ENCODE measurements at places on chromosomes 3 and 15.

DNA sequence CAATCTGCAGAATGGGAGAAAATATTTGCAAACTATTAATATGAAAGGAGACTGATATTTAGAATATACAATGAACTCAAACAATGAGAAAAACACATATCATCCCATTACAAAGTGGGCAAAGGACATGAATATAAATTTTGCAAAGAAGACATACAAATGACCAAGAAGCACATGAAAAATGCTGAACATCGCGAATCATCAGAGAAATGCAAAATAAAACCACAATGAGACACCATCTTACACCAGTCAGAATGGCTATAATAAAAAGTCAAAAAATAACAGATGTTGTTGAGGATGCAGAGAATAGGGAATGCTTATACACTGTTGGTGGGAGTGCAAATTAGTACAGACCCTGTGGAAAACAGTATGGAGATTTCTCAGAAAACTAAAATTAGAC, 83.6 kb downstream of the RAP2B start:
- DNase-seq: no peak

DNA sequence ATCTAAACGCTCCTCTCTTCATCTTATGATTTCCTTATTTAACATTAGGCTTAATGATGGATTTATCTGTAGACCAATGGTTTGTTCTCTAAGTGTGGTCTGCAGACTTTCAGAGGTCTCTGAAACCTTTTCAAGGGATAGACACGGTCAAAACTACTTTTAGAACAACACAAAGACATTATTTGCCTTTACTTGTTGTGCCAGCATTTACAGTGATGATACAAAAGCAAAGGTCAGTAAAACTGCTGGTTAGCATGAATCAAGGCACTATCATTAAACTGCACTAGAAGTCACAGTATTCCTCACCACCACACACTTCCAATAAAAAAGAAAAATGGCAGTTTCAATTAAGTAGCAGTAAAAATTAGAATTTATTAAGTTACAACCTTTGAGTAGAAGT, 24.4 kb upstream of the IGDCC4 start:
- no peak for DNase-seq

- DNase-seq: no peak
Measured at GRCh38 chr3:177823701-177824189, 626.5 kb upstream of the TBL1XR1 start.

- no peak for DNase-seq
Measured at GRCh38 chr15:31434588-31435260, 108.1 kb downstream of the KLF13 start.

GRCh38 chr3:122538956-122539490, 24.3 kb upstream of the KPNA1 start:
- DNase-seq: no peak

- DNase-seq: no peak
Measured at GRCh38 chr3:126051741-126052140, 32.2 kb downstream of the SLC41A3 start.

DNA sequence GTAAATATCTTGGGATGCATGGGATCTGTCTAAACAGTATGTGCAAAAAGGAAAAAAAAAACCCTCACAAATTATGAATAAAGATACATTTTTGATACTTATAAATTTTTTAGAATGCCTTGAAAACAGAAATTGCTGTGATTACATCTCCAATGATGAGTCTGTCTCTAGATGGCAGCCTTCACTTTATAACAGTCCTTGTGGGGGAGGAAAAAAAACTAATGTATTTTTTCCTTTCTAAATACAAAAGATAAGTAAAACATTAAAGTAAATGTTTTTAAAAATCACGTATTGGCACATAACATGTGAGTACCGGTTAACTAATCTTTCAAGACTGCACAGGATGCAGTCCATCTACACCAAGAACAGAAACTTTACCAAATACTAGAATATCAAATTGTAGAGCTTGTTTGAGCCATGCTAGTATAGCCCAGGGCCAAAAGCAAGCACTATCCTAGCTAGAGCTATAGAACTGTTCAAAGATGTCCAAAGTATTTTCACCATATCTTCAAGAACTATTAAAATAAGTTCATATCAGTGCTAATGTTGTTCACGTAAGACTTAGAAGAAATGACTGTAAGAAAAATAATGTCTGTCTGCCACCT, 206.4 kb downstream of the STAG1 start:
- no peak for DNase-seq

DNA sequence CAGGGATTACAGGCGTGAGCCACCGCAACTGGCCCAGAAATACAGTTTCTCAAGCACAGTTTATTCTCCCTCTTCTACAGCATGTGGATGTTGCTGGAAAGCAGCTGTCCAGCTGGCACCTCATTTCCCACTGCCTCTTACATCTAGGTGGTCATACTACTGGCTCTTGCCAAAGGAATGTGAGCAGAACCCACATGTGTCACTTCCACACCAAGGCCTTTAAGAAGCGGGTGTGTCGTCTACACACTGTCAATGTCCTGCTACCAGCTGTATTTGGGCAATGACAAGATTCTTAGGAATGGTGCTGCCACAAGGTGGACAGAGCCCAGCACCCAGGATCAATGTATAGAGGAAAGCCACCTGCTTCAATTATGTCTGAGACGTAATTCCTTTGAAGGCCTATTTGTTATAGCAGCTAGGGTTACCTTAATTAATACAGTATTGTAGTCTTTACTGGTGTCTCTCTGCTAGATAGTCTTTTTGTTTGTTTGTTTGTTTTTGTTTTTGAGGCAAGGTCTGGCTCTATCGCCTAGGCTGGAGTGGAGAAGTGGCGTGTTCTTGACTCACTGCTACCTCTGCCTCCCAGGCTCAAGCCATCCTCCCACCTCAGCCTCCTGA, 15.1 kb upstream of the RAB7A start:
- DNase-seq: no peak

GRCh38 chr3:59440285-59441028, 390.6 kb upstream of the CFAP20DC start:
- DNase-seq: no peak

GRCh38 chr15:47570451-47570850, 146.9 kb upstream of the SEMA6D start:
- DNase-seq: no peak

DNA sequence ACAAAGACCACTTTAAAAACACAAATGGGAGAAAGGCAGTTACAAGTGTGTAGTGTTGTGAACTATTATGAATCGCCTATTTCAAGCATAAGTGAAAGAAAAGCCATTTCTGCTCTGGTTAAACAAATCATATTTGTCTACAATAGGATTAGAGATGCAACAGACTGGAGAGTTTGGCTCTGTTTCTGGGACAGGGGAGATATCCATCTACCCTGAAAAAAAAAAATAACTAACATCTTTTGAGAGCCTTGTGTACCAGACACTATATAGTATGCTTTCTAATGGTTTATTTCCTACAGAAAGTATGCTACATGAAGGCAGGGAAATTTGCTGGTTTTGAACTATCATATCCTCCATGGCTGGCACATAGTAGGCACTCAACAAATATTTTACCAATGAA, 106.7 kb upstream of the FHIT start:
- no peak for DNase-seq

DNA sequence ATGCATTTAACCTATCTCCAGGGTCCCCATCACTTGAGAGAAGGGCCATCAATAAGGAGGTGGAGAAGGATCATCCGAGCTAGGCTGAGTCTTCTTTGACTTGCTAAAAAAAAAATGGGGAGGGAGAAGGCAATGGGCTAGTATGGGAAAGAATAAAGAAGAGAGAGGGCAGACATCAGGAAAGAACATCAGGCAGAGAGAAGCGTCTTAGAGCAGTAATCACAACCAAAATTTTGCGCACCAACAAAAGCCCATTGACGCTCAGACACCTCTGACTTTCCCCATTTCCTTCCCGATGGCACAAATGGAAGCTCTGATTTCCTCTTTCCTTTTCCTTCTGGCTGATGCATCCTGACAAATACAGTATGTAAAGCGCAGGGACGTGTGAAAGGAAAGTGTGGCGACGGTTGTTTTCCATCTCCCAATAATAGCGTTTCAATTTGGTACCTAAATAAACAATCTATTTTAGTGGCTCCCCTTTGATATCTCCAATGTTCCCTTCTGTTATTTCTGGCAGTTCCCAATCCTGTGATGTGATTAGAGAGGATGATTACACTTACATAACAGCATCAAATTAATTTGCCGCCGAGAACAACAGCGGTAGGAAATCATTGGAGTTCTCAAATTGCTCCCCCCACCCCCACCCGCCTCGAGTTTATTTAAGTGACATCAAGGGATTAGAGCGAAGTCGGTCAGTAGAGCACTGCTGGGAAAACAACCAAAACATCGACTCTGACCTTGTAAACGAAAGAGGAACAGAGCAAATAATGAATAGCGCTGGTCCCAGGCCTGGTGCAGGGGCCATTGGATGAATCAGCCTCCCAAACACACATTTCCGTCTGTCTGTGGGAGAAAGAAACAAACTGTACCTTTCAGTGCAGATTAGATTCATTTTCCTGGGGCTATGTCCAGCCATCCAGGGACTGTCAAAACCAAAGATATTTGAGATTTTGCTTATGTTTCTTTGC, 273.3 kb upstream of the ICE2 start:
- no peak for DNase-seq

- no peak for DNase-seq
Measured at GRCh38 chr3:133828576-133829309, 23.1 kb downstream of the SRPRB start.

GRCh38 chr3:14411988-14412387, 9.6 kb downstream of the SLC6A6 start:
- DNase-seq: no peak

DNA sequence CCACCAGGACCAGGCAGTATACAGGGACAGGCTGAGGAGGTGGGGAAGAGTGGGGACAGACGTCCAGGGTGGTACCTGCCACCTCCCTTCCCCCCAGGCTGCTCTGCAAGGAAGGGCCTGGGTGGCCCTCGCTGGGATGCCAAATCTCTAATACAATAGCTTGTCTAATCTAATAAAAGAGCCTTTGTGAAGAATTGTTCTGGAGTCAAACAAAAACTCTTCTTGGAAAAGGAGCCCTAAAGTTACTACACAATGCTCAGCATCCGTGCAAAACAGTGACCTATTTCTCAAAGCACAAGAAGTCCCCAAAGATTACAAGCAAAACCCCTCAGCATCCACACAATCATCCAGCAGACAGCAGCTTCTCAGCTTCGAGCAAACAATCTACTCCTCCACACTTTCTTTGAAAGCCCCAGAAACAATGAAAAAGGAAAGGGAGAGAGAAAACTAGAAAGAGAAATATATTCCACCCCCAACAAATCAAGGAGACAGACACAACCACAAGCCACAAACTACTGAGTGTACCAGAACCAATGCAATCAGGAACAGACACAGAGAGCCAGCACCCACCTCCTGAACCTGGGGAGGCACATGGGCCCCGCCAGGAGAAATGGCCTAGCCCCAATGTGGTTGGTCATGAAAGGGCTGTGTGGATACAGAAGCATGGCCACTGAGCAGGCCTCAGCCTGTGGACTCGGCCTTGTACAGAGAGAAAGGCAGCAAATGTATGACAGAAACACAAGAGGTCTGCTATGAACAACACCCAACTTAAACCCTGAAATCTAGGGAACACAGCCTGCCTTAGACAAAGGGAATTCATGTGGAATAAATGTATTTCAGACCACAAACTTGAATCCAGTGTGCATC, 177.1 kb upstream of the CHRNA7 start:
- no peak for DNase-seq

GRCh38 chr3:53254509-53255422, 1.1 kb downstream of the TKT start:
- peak; percentile 58 for DNase-seq

GRCh38 chr3:33278163-33278562, 921 bp downstream of the FBXL2 start:
- DNase-seq: no peak

- no peak for DNase-seq
Measured at GRCh38 chr3:18071833-18072232, 329.4 kb upstream of the TBC1D5 start.

DNA sequence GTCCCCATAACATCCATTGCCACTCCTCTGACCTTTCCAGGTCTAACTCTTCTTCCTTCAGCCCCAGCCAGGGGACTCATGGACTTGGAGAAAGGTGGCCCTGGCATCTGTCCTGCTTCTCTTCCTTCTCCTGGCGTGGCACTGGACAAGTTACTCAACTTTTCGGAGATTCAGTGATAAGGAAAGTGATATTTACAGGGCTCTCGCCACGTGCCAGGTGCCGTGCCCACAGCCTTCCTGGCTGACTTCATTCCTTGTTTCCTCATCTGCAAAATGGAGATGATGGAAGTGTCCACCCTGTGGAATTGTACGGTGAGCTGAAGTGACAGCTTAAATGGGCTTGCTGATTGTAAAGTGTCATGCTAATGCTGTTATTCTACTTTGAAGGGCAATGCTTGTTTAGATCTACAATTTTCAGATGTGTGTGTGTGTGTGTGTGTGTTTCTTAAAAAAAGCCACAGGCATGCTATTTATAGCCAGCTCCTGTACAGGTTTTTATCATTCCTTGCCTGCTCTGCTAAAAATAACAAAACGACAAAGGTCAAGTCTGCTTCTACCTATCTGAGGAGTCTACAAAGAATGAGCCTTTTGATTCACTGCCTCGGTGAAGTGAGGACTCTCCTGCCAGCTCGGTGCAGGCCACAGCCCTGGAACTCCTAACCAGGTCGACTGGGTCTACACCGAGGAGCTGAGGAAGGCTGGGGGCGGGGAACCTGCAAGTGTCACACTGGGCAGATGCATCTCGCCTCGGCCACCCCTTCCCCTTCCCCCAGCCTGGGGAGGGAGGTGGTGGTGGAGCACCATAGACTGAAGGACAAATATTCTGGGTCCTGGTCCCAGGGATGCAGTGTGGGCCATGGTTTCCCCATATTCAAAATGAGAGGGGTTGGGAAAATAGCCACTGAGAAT, 11.4 kb upstream of the ATP2B2 start:
- no peak for DNase-seq

- no peak for DNase-seq
Measured at GRCh38 chr15:62187425-62187824, 22.3 kb upstream of the C2CD4B start.

DNA sequence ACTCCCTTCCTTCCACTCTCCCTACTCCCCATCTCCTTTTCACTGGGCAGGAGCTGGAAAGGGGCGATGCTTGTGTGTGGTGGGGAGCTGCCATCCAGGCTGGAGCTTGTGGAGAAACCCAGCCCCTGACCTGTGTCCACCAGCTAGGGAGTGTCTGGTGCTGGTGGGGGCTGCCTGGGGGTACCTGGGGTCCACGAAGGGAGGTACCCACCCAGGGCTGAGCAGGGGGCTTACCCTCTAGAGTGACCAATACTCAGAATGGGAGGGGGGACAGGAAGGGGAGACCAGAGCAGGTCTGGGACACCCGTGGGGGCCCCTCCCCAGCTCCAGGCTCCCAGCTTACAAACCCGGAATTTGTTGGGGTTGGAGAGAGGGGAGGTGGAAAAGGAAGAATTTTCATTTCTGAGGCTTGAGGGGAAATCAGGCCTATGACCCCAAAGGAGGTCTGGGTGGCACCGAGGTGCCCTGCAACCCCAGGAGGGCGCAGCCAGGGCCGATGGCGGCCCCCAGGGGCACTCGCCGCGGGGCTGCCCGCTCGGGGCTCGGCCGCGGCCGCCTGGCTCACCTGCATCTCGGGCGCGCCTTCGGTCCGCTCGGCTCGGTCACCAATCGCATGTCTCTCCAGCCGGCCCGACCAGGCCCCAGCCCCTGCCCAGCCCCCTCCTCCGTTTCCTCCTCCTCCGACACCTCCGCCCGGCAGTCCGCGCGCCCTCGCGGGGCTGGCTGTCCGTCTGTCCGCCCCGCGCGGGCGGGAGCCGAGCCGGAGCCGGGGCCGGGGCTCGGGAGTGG, 773 bp downstream of the LINGO1 start:
- no peak for DNase-seq

- no peak for DNase-seq
Measured at GRCh38 chr3:14177580-14178246, 688 bp downstream of the XPC start.
